ENCODE measurements at places on chromosomes 12 and 14.

DNA sequence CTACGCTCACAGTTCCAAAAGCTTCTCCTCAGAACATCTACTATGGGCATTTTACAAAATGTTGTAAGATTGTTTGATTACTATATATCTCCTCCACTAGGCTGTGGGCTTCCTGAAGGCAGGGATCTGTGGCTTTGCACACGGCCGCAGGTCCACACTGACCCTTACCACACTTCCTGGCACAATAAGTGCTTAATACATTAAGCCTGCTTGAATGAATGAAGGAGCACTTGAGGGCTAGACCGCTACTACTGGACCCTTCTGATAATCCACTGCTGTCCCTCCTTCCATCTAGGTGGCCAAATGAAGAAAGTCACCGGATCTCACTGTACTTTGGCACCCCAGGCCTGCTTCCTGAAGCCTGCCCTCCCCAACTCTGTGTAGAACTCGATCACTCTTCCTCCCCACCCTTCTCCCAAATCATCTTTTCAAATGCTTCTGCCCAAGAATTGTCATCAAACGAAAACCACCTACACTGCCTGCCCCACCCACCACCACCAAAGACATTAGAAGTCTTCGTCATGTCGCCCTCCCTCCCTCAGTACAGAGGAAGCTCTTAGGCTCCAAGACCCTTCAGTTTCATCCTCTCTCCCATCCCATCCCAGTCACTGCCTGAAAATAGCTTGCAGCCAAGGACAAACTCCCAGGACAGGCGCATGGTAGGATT is 596 bp upstream of the ZBTB39 start:
- no peak for DNase-seq

GRCh38 chr12:47823422-47824086 is 3.9 kb upstream of the HDAC7 start:
- no peak for DNase-seq

DNA sequence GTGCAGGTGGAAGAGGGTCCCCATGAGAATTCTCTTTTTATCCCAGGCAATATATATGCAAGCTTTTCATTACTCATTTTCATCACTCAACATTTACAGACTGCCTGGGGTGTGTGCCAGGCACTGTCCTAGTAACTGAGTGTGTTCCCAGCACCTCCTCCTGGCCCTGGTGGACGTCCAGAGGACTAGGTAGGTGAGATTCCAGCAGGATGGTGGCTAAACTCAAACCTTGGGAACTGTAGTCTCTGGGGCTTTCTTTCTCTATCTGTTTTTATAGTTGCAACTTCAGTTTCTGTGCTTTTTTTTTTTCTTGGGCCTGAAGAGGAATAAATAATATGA is 63.8 kb downstream of the SUSD6 start:
- DNase-seq: no peak

DNA sequence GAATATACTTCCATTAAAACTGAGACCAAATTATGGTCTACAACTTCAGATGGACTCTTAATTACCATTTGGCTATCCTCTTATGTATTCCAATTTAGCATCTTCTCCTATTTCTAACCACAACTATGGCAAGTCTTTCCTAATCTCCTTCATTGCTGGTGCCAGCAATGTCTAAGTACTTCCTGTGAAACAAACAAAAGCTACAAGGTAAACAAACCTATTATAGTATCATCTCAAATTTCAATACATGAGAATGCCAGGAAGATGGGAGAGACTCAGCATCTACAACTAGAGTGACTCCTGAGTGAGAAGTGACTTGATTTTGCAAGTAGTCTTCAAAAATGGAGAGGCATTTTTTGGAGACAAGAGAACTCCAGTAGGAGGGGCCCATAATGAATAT is 202.9 kb upstream of the ATXN7L3B start:
- DNase-seq: no peak

- no peak for DNase-seq
Observed at GRCh38 chr14:103816991-103817390, 30.4 kb downstream of the PPP1R13B start.

DNA sequence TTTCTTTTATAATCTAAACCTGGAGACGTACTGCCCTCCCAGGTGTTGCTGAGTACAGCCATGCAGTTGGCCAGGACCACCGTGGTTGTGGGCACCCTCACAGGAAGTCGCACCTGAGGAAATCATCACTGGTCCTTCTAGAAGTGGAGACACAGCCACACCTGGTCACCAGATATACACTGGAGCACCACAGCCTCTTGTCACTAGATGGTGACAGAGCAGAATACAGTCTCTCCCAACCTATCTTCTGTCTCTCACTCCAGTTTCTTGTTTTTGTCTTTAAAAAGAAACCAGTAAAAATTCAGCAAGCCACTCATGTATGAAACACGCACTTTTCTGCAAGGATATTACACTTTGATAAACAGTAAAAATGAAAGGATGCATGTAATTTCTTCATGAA is 43.1 kb upstream of the GPHB5 start:
- peak; percentile 3 for DNase-seq

- DNase-seq: no peak
Observed at GRCh38 chr14:99698642-99699041, 14.5 kb downstream of the CYP46A1 start.

- no peak for DNase-seq
Observed at GRCh38 chr14:65044596-65044959, 57.7 kb downstream of the MAX start.

All from NCI-H1436 (cell line).